ENCODE measurements at places on chromosomes 2 and 18. TPM values are rescaled to one million over a fixed set of nuclear protein-coding genes. Genes with fewer than 3 reads are reported as not detected.

Gene TMEM37
- 7.6 TPM for total RNA-seq

Gene LIMS3
- 1.9 TPM for total RNA-seq

Gene OXER1
- not detected for total RNA-seq

Gene RFX8
- total RNA-seq, result 0.12 TPM

Gene CNTNAP5
- not detected for total RNA-seq

Gene IL1F10
- total RNA-seq, result not detected

Gene SCN7A
- 4.3 TPM for total RNA-seq

Gene C18orf32
- 19.0 TPM for total RNA-seq

Gene CAVIN2
- 11.5 TPM for total RNA-seq

Gene PLGLB1
- 0.93 TPM for total RNA-seq

Gene ALK
- not detected for total RNA-seq

Gene RAB6C
- not detected for total RNA-seq

Gene CRYGD
- not detected for total RNA-seq

Gene SLC30A3
- total RNA-seq, result not detected

Gene TEX44
- not detected for total RNA-seq

Gene RGPD4
- total RNA-seq, result not detected

Gene DHRS9
- 51.2 TPM for total RNA-seq

Gene SLC14A1
- total RNA-seq, result under 0.01 TPM

Gene AQP4
- not detected for total RNA-seq

Gene STARD6
- total RNA-seq, result not detected

Gene MYO5B
- under 0.01 TPM for total RNA-seq

Gene RIOK3
- total RNA-seq, result 28.3 TPM

Gene GAD1
- not detected for total RNA-seq

Gene ZCCHC2
- 7.9 TPM for total RNA-seq

Gene TXNDC2
- total RNA-seq, result 0.12 TPM

Gene TWIST2
- total RNA-seq, result 114 TPM

Gene TRIM43
- not detected for total RNA-seq

Gene AQP12B
- not detected for total RNA-seq

Gene TMEM87B
- total RNA-seq, result 28.0 TPM

Gene MEIS1
- 21.9 TPM for total RNA-seq

Gene CHN1
- 46.6 TPM for total RNA-seq

Gene TRIM54
- not detected for total RNA-seq

Gene SFTPB
- total RNA-seq, result not detected

Gene TCF7L1
- total RNA-seq, result 3.0 TPM

Gene THADA
- total RNA-seq, result 12.9 TPM

Gene POTEF
- total RNA-seq, result not detected

Gene LYG1
- total RNA-seq, result not detected

Gene CNDP1
- total RNA-seq, result not detected

Gene EML6
- 0.09 TPM for total RNA-seq

Gene SLC4A5
- total RNA-seq, result not detected

Gene SATB2
- total RNA-seq, result 3.1 TPM

Gene DYNAP
- not detected for total RNA-seq

Gene GPR35
- 0.82 TPM for total RNA-seq

Gene DSG1
- not detected for total RNA-seq

Gene TUBB6
- 277 TPM for total RNA-seq

All from pericardium fibroblast (primary cell).